Endothelial cell (in vitro differentiated cells): ENCODE measurements at places on chromosomes 1 and 21.

GRCh38 chr1:201535046-201535918 lies 3.6 kb upstream of the NAV1 start:
- DNase-seq: no peak
- no peak overlapping the region for H3K27ac ChIP-seq
- peaks cover 8% of the 10 kb centered on the region for H3K27me3 ChIP-seq
- H3K36me3 ChIP-seq: peaks cover 3% of the 10 kb centered on the region
- H3K4me1 ChIP-seq: peaks cover 34% of the 10 kb centered on the region

DNA sequence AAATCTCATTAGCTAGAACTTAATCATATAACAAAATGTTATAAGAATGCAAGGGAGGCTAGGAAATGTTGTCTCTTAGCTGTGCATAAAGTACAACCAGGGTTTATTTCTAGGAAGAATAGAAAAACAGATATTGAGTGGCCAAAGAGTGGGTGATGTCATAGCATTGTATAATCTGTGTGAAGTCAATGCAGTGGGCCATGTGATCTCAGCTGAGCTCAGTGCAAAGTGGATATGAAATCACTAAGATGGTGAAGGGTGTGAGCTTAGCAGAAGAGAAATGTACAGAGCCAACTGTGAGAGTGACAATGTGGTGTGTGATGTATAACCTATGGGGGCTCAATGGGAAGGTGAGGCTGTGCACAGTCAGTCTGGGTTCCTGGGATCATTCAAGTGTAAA lies 29.7 kb upstream of the DUSP23 start:
- DNase-seq: no peak
- H3K4me1 ChIP-seq: no peaks in the 10 kb centered on the region
- H3K4me3 ChIP-seq: no peak overlapping the region
- H3K27me3 ChIP-seq: no peaks in the 10 kb centered on the region

- H3K4me1 ChIP-seq: peaks cover 11% of the 10 kb centered on the region
- peaks cover 7% of the 10 kb centered on the region for H3K36me3 ChIP-seq
- no peak for DNase-seq
- H3K27me3 ChIP-seq: peaks cover 11% of the 10 kb centered on the region
- no peak overlapping the region for H3K27ac ChIP-seq
Measured at GRCh38 chr21:42829417-42829816, 49.9 kb downstream of the WDR4 start.

DNA sequence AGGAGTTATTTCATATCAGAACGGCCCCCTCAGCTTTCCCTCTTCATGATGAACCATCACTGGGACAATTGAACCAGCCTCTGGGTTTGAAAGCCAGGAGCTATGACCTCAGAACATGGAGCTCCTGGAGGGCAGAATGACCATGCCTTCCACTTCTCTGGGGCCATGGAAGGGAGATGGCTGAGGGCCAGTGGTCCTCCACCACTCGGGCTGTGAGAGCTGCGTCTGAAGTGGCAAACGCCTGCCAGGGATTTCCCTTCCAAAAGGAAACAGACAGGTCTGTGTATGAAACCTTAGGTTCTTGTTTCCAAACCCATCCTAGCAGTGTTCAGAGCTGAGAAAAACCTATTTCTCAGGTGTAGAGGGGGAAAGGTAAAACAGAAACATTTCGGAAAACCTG lies 22.5 kb downstream of the PKP1 start:
- H3K27me3 ChIP-seq: peaks cover 2% of the 10 kb centered on the region
- no peak overlapping the region for H3K27ac ChIP-seq
- peaks cover 24% of the 10 kb centered on the region for H3K4me1 ChIP-seq
- no peaks in the 10 kb centered on the region for H3K36me3 ChIP-seq
- no peak overlapping the region for H3K4me3 ChIP-seq

GRCh38 chr1:56495538-56495937 lies 83.8 kb downstream of the PLPP3 start:
- H3K27me3 ChIP-seq: peaks cover 2% of the 10 kb centered on the region
- peak overlapping the region; percentile 32 for H3K27ac ChIP-seq
- peaks cover 18% of the 10 kb centered on the region for H3K36me3 ChIP-seq
- no peak overlapping the region for H3K4me3 ChIP-seq

- peaks cover 4% of the 10 kb centered on the region for H3K4me1 ChIP-seq
- peaks cover 6% of the 10 kb centered on the region for H3K36me3 ChIP-seq
- peaks cover 18% of the 10 kb centered on the region for H3K27me3 ChIP-seq
- H3K4me3 ChIP-seq: peak overlapping the region; percentile 84
- DNase-seq: no peak
Measured at GRCh38 chr1:1348420-1349255, 580 bp downstream of the DVL1 start.

GRCh38 chr1:109207467-109208103 lies 6.1 kb upstream of the SARS1 start:
- H3K4me3 ChIP-seq: no peak overlapping the region
- no peak for DNase-seq
- peaks cover 4% of the 10 kb centered on the region for H3K4me1 ChIP-seq
- H3K27ac ChIP-seq: no peak overlapping the region
- H3K27me3 ChIP-seq: peaks cover 3% of the 10 kb centered on the region

- H3K36me3 ChIP-seq: peaks cover 8% of the 10 kb centered on the region
- no peak overlapping the region for H3K27ac ChIP-seq
- peaks cover 4% of the 10 kb centered on the region for H3K27me3 ChIP-seq
- no peak for DNase-seq
Measured at GRCh38 chr1:154720328-154721297, 112.6 kb upstream of the ADAR start.

- no peak overlapping the region for H3K27ac ChIP-seq
- no peak overlapping the region for H3K4me3 ChIP-seq
Measured at GRCh38 chr1:201426479-201427310, 5.2 kb upstream of the TNNI1 start.

- H3K4me1 ChIP-seq: no peaks in the 10 kb centered on the region
- H3K4me3 ChIP-seq: no peak overlapping the region
- DNase-seq: no peak
- no peaks in the 10 kb centered on the region for H3K36me3 ChIP-seq
Measured at GRCh38 chr1:187275346-187275745, 446.6 kb downstream of the PLA2G4A start.

GRCh38 chr1:244815600-244816099 lies 19.8 kb upstream of the COX20 start:
- no peak overlapping the region for H3K4me3 ChIP-seq
- peaks cover 11% of the 10 kb centered on the region for H3K27me3 ChIP-seq
- no peaks in the 10 kb centered on the region for H3K36me3 ChIP-seq
- no peak overlapping the region for H3K27ac ChIP-seq
- peaks cover 5% of the 10 kb centered on the region for H3K4me1 ChIP-seq

DNA sequence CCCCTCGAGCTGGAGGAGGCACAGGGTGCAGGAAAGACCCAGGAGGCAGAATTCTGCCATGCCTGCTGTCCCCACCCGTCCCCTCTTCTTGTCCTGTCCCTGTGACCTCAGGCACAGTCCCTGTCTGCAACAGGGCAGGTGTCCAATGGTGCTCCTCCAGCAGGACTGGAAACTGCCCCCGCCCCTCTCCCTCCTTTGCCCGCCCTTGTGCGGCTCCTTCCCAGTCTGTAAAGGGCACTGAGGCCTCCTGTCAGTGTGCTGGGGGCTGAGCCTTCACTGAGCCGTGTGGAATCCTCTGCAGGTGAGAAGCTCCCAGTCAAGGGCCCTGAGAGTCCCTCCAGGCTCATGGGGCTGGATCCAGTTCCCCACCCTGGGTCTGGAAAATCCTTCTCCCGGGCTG lies 28.9 kb downstream of the PRDM16 start:
- no peak overlapping the region for H3K4me3 ChIP-seq
- H3K27ac ChIP-seq: no peak overlapping the region
- H3K27me3 ChIP-seq: no peaks in the 10 kb centered on the region
- H3K36me3 ChIP-seq: no peaks in the 10 kb centered on the region

- no peak overlapping the region for H3K27ac ChIP-seq
- no peak for DNase-seq
- peaks cover 43% of the 10 kb centered on the region for H3K4me1 ChIP-seq
- H3K36me3 ChIP-seq: peaks cover 10% of the 10 kb centered on the region
Measured at GRCh38 chr1:33168556-33169289, 13.1 kb downstream of the TRIM62 start.

- no peak overlapping the region for H3K4me3 ChIP-seq
- no peaks in the 10 kb centered on the region for H3K4me1 ChIP-seq
- no peak overlapping the region for H3K27ac ChIP-seq
- DNase-seq: no peak
- peaks cover 41% of the 10 kb centered on the region for H3K36me3 ChIP-seq
Measured at GRCh38 chr1:226360106-226360746, 47.7 kb downstream of the PARP1 start.

- no peak for DNase-seq
- no peak overlapping the region for H3K27ac ChIP-seq
- no peaks in the 10 kb centered on the region for H3K36me3 ChIP-seq
Measured at GRCh38 chr1:211738096-211738690, 62.8 kb upstream of the NEK2 start.

GRCh38 chr1:21607549-21608529 lies 61.3 kb downstream of the RAP1GAP start:
- peak; percentile 87 for DNase-seq
- H3K4me3 ChIP-seq: peak overlapping the region; percentile 7
- peak overlapping the region; percentile 25 for H3K27ac ChIP-seq
- peaks cover 13% of the 10 kb centered on the region for H3K27me3 ChIP-seq
- H3K36me3 ChIP-seq: no peaks in the 10 kb centered on the region
- H3K4me1 ChIP-seq: peaks cover 15% of the 10 kb centered on the region

DNA sequence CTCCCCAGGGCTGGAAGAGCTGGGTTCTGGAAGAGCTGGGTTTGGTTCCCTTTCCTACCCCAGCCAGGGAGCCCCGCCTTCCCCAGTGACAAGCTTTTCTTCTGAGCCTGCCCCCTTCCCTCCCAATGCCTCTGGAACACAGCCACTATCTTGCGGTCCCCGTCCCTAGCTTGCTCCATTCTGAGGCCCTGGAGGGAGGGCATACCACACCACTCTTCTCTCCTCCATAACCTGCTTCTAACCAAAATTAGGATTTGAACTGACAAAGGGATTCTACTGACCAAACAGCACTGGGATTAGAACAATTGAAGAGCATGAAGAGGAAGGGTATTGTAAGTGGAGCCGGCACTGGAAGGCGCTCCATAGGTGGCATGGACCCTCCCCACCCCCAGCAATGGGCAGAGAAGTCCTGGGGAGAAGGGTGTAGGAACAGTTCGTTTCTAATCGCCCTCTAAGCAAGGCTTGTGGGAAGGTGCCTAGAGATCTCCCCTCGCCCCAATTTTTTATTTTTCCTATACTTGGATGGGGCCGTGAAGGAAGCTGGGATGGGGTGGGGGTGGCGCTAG lies 690 bp downstream of the C1orf216 start:
- peaks cover 10% of the 10 kb centered on the region for H3K27me3 ChIP-seq
- H3K27ac ChIP-seq: no peak overlapping the region
- peak overlapping the region; percentile 92 for H3K4me3 ChIP-seq
- H3K4me1 ChIP-seq: peaks cover 24% of the 10 kb centered on the region
- peaks cover 19% of the 10 kb centered on the region for H3K36me3 ChIP-seq
- peak; percentile 20 for DNase-seq

- no peaks in the 10 kb centered on the region for H3K36me3 ChIP-seq
- peaks cover 1% of the 10 kb centered on the region for H3K27me3 ChIP-seq
- no peak for DNase-seq
- H3K4me1 ChIP-seq: no peaks in the 10 kb centered on the region
- H3K4me3 ChIP-seq: no peak overlapping the region
Measured at GRCh38 chr1:223682502-223682901, 17.0 kb upstream of the CAPN8 start.

DNA sequence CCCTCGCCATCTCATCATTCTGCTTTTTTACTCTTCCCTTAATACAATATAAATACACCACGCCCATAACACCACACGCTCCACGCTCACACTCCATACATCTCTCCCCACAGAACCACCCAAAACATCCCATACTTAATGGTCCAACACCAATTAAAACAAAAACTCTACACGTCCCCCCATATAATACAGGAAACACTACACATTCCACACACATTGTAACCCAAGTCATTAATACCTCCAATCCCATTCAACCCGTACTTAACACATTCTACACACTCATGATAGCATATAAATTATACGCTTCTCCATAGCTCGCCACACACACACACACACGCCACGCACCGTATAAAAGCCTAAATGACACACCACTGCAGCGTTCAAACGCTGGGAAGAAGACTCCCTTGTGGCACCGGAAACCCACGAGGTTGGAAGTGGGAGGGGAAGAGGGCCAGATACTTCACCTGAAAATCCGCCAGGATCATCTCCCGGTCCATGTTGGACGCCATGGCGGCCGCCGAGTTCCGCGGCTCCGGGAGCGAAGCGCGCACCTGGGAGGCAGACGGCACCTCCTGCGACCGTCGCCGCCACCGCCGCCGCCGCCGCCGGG lies 659 bp downstream of the FAF1 start:
- DNase-seq: no peak
- peaks cover 12% of the 10 kb centered on the region for H3K4me1 ChIP-seq
- peaks cover 11% of the 10 kb centered on the region for H3K36me3 ChIP-seq
- H3K27me3 ChIP-seq: peaks cover 5% of the 10 kb centered on the region
- H3K4me3 ChIP-seq: peak overlapping the region; percentile 94
- peak overlapping the region; percentile 50 for H3K27ac ChIP-seq

- no peak for DNase-seq
- H3K4me1 ChIP-seq: peaks cover 5% of the 10 kb centered on the region
- no peak overlapping the region for H3K27ac ChIP-seq
- no peaks in the 10 kb centered on the region for H3K27me3 ChIP-seq
Measured at GRCh38 chr1:110594456-110595352, 11.5 kb downstream of the KCNA2 start.

DNA sequence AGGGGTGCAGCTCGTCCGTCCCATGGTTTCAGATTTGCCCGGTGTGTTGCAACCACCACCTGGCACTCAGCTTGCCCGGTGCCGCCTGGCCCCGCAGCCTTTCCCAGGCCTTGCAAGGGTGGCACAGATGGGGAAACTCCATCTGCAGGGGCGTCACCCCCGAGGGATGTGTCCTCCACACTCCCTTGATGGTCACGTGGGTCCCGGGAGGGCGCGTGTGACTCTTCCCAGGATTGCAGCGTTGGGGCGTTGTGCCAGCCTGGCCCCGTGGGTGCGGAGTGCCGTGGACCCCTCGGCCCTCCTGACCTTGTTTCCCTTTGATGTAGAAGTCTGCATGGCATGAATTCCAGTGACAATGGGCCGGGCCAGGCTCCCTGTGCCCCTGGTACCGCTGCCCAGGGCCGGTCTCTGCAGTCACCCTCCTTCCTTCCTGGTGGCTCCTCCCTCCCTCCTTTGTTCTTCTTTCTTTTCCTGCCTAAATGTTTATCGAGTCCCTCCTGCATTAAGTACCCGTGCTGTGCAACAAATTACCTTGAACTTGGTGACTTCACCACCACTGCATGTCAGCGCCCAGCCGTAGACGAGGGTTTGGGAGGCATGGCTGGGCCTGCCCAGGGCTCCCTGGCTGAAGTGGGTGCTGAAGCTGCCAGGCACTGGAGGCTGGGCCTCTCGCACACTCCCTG lies 22.9 kb downstream of the RRP1 start:
- no peak overlapping the region for H3K4me3 ChIP-seq
- no peak for DNase-seq
- H3K27ac ChIP-seq: peak overlapping the region; percentile 59
- H3K4me1 ChIP-seq: peaks cover 7% of the 10 kb centered on the region
- peaks cover 3% of the 10 kb centered on the region for H3K27me3 ChIP-seq
- H3K36me3 ChIP-seq: no peaks in the 10 kb centered on the region
